ENCODE measurements at places on chromosomes 1 and 21. TPM values are rescaled to one million over a fixed set of nuclear protein-coding genes. Genes with fewer than 3 reads are reported as not detected.

Gene KRTAP19-7
- not detected for total RNA-seq

Gene GNG4
- total RNA-seq = 0.11 TPM

- no peak for DNase-seq
Measured at GRCh38 chr1:42000766-42001165, 82.0 kb upstream of the HIVEP3 start.

DNA sequence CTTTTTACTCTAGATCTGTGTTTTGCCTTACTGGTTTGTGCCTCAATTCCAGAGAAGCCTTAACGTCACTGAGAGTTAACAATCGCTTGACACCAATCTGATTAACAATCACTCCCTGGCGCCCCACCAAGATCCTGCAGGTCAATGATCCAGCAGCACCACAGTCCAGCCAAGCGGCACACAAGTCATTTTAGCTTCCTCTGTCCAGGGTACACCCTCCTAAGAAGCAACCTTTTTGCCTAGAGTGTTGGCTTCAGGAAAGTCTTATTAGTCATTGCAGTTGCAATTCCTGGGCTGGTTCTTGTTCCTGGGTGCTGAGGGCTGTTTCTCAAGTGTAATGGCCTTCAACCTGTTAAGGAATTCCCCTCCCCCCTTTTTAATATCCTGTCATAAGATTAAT lies 323.0 kb upstream of the USP25 start:
- no peak for DNase-seq

- DNase-seq = no peak
Measured at GRCh38 chr1:77134359-77134758, 84.9 kb downstream of the PIGK start.

DNA sequence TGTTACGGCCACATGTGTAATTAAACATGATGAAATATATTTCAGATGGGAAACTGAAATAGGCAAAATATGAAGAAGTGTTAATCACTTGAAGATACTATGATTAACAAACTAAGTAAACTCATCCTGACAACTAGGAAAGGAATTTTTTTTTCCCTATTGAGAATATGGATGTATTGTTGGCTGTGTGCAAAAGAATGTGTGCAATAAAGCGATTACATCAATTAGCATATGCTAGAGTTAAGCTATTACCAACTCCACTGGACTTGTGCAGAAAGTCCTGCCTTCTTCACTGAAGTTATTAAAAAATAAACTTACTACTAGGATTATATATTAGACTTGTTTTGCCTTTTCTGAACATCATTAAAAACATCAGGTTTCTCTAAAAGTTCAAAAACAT lies 143.2 kb upstream of the DMRTA2 start:
- DNase-seq = no peak
